ENCODE measurements at places on chromosomes 7 and 10.

DNA sequence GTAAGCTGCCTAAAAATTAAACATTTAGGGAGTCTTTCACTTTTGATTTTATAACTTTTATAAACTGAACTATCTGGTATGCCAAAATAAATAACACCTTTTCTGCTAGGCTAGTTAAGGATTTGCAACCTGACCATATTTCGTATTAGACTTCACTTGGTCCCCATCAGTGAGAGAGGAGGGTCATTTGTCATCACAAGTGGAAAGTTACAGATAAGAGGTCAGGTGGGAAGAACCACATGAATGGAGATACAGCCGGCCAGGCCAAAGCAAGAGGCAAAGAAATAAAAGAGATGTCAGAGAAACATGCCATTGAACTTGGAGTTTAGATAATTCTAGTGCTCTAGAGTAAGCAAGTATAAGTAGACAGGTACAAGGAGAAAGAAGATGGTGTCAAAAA, 44.5 kb upstream of the STMP1 start:
- no peak for DNase-seq

GRCh38 chr10:129854796-129855705, 109.0 kb downstream of the EBF3 start:
- no peak for DNase-seq

- DNase-seq: no peak
Observed at GRCh38 chr7:106772655-106773108, 92.4 kb upstream of the PIK3CG start.

- no peak for DNase-seq
Observed at GRCh38 chr7:75621124-75621523, 117.6 kb downstream of the HIP1 start.

- no peak for DNase-seq
Observed at GRCh38 chr10:33566001-33566400, 231.5 kb upstream of the NRP1 start.

DNA sequence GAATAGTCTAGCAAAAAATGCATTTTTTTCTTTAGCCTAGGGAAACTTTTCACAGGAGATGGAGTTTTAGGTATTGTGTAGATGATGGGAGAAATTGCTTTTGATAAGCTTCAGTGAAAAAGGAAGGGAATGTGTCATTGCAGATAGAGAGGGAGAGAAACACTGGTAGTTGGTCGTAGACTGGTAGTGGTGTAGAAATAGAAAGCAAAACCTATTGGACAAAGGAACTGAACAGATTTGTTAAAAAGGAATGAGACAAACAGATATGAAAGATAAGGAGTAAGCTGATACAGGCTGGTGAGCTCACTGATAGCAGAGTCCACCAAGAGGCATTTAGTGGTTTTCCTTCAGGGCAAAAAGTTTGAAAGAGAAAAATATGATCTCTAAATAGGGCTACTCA, 94.3 kb downstream of the ZEB1 start:
- no peak for DNase-seq

DNA sequence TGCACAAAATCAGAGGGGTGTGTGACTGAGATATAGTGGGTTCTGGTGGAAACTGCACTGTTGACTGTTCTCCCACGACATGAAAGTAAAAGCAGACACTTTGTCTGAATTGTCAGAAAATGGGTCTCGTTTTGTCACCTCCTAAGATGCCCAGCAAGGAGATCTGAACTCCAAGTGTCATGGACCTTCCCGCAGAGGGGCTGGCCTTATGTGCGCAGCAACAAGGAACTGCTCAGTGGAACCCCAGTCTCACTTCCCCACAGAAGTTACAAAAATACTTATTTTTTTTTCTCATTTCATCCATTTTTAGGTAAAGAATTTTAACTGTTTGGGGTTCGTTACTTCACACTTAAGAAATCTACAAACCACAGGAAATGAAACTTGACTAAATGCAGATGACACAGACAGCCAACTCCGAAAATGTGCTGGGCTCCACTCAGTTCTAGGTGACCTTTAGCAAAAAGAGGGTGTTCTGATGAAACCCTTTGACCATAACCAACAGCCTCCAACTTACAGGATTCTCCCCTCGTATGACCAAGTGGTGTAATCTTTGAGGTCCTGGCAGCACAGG, 115.0 kb downstream of the FAM107B start:
- peak; percentile 21 for DNase-seq

DNA sequence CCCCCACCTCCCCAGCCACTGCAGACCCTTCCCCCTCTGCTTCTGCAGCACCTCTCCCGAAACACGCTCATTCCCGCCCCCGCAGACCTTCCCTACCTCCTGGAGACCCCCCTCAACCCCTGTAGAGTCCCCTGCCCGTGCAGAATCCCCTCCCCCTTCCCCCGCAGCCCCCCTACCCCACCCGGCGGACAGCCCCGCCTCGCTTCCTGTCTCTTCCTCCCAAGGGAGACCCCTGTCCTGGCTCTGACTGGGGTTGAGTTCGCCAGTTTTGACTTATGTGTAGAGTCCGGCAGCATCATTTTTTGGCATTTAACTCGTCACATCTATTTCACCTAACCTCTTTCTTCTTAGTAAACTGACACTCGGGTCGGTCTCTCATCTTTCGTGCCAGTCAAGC, 54.0 kb downstream of the ALOX5 start:
- DNase-seq: no peak

DNA sequence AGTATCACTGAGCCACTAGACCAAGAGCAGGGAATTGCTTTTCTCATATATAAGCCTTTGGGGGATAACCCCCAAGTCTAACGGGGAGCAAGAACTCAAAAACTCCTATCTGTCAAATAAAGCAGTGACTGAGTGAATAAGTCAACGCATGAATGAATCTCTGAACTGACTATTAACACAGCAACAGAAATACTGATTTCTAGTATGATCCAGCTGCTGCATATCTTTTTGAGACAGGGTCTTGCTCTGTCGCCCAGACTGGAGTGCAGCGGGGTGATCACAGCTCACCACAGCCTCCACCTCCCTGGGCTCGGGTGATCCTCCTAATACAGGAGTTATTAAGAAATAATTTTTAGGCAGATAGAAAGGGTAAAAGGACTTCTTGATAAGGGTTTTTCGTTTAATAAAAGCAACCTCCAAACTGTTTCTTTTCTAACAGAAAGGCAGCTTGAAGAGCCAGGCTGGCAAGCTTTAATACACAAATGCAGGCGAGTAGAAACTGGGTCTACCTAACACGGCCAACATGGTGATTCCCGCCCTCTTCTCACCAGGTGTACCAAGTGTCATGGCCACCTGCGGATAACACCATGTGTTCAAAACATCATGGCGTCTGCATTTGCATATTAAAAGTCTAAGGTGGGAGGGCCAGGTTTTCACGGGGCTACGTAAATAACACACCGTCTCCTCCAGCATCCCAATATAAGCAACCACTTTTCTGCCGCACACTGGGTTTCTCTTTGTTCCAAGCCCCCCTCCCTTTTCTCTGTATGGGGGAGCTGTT, 631.9 kb downstream of the PARD3 start:
- no peak for DNase-seq

GRCh38 chr7:14507617-14508016, 394.9 kb downstream of the DGKB start:
- DNase-seq: no peak

DNA sequence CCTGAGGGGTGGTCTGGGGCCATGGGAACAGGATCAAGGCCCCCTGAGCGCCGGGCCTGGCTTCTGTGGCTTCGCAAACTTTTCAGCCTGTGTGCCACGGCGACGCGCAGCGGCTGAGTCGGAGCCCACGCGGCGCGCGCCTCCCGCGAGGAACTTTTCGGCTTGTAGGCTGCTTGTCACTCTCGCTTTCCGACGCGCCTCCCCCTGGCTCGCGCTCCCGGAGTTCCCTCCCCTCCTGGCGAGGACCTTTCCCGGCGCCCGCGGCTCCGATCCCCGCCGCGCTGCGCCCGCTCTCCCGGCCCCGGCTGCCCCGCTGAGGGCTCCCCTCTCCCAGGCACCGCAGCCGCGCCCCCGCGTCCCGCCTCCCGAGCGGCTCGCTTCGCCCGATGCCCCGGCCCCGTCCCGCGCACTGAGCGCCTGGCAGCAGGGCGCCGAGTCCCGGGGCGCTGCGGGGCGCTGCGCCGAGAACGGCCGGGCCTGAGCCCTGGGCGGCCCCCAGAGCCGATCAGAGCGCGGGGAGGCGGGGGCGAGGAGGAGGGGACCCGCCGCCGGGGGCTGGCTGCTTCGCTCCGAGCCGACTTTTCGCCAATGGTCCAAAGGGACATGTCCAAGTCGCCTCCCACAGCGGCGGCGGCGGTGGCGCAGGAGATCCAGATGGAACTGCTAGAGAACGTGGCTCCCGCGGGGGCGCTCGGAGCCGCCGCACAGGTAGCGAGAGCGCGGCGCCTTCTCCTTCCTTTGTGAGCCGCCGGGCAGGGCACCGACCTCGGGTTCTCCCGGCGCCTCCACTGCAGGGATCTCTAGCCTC, at the start of gene CACNB2:
Gene CACNB2, plus strand, starts transcription at position 276 of the 808 bp plus-strand sequence.
- no peak for DNase-seq

DNA sequence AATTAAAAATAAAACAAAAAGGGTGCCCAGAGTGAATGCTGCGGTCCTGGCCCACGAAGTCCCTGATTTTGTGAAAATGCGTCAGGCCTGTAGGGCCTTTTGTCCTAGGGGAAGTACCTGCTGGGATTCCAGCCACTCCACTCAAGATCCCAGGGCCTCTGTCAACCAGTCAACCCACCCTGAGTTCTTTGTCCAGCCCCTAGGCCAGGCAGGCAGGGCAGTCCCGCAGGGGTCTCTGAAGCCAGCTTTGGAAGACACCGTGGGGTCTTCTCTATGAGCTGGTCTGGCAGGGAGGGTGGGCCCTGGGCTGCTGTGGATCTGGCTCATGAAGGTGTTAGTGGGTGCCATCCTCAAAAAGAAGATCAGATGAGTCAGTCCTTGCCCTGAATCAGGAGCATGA, 452.5 kb upstream of the MKI67 start:
- no peak for DNase-seq

DNA sequence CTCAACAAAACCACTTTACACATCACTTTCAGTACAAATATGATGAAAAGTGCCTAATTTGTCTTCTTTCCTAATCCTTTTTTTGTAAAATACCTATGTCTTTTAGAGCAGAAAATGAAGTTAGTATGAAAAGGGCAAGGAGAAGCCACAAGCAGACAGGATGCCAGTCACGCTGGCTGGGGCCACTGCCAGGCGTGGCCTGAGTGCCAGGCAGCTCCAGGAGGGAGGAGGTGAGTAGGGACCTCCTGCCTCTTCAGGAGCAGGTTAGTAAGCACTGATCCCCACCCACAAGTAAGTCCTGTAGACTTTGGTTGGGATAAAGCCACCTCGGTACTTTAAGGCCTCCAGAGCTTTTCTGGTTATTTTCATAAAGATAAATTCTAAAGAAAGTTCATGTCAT, 432.0 kb downstream of the GRID1 start:
- DNase-seq: no peak

GRCh38 chr7:96273716-96274115, 48.2 kb downstream of the SLC25A13 start:
- DNase-seq: no peak

DNA sequence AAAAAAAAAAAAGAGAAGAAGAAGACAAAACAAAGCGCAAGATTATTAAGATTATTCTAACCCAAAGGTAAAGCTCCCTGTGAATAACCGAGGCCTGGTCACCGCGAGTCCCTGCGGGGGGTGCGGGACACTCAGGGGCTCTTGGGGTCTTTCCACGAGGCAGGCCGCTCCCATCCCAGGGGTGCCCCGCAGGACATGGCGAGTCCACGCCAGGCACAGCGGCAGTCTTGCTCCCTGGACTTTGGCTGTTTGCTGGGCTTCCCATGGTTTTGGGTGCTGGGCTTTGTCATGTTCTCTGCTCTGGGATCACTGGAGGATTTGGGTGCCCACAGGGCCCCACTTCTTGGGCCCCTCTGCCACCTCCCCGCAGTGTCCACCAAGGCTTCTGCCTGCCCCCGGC, 137.4 kb upstream of the TCERG1L start:
- DNase-seq: no peak

- DNase-seq: no peak
Observed at GRCh38 chr7:20440472-20441105, 109.9 kb downstream of the ITGB8 start.

GRCh38 chr7:106155027-106155426, 42.9 kb upstream of the SYPL1 start:
- no peak for DNase-seq

DNA sequence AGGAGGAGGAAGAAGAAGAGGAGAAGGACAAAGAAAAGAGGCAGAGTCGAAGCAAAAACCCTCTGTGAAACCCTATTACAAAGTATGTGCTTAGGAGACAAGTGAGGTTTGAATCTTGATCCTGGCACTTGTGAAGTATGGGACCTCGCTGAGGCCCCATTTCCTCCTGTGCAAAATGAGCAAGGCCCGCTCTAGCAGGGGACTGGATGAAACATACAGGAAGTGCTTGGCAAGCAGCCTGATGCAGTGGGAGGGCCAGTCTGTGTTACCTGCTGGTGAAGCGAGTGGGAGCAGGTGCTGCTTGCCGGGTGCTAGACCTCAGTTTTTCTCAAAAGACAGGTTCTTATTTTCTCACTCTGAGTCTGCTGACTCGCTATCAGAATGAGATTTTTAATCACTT, 150.4 kb downstream of the JCAD start:
- DNase-seq: no peak

DNA sequence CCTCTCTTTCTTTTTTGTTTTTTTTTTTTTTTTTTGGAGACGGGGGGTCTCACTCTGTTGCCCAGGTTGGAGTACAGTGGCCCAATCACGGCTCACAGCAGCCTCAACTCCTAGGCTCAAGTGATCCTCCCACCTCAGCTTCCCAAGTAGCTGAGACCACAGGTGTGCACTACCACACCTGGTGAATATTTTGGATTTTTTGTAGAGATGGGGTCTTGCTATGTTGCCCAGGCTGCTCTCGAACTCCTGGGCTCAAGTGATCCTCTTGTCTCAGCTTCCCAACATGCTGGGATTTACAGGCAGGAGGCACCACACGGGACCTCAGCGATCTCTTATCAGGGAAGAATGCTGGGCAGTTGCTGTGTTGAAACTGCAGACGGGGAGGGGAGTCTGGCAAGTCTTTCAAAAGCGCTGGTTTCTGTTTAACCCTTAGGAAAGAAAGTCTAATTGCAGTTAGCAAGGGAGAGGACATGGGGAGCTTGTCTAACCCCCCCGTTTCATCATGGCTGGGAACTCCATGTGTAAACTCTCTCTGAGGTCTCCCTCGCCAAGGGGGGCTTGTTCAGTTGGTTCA, 39.6 kb upstream of the LMTK2 start:
- DNase-seq: no peak

GRCh38 chr10:32323051-32323450, 23.9 kb downstream of the EPC1 start:
- DNase-seq: no peak

GRCh38 chr10:46326971-46327370, 40.2 kb downstream of the ANTXRL start:
- no peak for DNase-seq

- DNase-seq: no peak
Observed at GRCh38 chr10:115979576-115979975, 293.4 kb downstream of the GFRA1 start.

DNA sequence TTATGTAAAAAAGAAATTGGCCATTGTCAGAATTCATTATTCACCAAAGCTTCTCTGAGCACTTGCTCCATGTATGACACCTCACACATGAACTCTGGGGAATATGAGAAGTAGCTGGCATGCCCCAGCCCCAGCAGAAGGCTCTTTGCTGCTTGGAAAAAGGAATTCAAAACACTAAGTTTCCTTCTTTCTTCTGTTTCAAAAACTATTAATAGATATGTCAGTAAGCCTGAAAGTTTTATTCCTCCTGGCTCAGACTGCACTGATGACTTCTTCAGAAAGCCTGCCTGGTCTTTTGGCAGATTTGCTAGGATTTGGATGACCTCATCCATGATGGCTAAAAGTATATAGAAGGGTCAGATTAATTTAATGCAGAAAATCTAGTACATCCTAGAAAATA, 511.0 kb downstream of the GFRA1 start:
- no peak for DNase-seq

- DNase-seq: no peak
Observed at GRCh38 chr7:91082852-91083495, 181.3 kb upstream of the FZD1 start.

All from stimulated activated CD8-positive, alpha-beta memory T cell treated with anti-CD3 and anti-CD28 coated beads, Interleukin-7, amount 100 ng/mL, for 24 hours (primary cell).